ENCODE measurements at places on chromosomes 6 and 20.

GRCh38 chr6:119183457-119183856 lies 105.0 kb upstream of the FAM184A start:
- DNase-seq: no peak

DNA sequence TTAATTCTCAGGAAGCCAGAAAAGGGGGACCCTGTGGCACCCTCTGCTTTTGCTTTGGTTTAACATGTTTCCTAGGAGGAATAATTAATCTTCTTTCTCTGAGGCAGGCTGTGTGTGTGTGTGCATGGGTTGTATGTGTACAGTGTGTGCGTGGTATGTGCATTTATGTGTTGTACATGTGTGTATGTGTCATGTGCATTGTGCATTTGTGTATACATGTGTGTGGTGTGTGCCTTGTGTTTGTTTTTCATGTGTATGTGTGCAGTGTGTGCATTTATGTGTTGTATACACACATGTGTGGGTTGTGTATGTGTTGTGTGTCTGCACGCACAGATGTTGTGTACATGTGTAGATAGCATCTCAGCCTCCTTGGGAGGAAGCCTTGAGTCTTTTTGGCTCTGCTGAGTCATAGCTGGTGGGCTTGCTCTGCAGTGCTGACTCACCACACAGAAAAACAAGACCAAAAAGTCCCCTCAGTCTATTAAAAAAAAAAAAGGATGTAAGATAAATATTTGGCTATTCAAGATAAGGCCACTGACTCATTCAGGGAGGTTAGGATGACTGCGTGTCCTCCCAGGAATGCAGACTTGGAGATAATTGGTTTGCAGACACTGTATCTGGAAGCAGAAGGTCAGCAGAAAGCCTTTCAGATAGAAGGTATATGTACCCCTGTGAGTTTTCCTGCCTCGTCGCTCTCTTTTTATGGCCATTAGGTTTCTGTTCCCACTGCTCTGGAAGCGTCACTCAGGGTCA lies 58.6 kb downstream of the SYNJ2 start:
- no peak for DNase-seq

DNA sequence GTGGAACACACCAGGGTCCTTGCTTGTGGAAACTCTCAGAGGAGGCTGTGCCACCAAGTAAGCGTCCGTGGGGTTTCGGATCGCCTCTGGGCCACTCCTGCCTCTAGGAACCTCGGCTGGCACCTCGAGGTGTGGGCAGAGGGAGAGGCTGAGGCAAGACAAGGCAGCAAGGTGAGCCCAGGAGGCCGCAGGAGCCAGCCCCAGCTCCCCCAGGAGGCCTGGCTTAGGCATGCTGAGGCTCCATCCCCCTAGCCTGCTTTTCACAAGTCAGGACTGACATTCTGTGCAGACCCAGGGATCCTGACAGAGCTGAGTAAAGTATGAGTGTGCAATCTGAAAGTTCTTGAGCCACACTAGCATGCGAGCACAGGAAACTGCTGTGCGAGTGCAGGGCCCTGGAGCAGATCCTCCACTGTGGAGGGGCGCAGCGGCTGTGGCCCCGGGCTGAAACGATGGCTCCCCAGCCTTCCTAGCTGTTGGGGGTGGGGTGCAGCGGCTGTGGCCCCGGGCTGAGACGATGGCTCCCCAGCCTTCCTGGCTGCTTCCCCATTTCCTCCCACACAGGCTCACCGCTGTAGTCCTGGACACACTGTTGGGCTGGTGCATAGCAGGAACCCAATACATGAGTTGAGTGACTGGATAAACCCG lies 75.2 kb upstream of the CD93 start:
- no peak for DNase-seq

- DNase-seq: no peak
Observed at GRCh38 chr6:136979206-136979605, 57.1 kb downstream of the SLC35D3 start.

DNA sequence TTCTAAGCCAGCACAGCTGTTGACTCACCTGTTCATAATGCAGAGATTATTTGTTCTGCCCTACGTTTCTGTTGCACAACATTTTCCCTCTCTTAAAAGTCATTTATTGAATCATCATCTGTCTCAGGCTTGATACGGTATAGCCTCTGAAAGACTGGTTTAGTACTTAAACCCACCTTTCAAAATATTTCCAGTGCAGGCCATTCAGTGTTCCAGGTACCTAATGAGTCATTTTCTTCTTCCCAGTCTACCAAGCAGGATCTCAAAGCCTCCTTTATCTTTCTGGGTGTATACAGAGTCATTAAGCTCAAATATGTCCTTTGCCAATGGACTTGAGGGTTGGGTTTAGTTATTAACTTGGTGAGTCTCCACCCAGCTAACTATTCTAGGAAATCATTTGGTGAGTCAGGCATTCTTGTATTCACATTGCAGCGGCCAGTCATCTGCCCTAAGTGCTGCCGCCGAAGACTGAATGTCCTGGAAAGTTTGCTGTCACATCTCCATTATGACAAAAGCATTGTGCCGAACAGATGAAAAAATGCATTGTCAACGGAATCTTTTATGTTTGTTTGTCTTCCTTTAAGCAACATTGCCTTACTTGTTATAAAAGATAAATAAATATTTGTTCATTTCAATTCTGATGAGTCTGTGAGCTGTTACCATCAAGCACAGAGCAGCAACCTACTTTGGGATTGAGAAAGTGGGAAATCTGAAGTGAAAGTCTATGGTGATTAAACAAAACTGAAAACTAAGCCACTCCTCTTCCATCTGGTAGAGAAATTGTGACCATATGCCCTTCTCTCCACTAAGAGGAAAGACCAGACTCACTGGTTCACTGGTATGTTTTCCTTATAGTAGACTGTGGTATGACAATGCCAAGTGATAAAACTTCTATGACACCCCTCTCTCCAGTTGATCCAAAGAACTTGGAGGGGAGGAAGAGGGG lies 14.3 kb upstream of the FAM135A start:
- no peak for DNase-seq

- DNase-seq: no peak
Observed at GRCh38 chr6:64221776-64222175, 586.2 kb downstream of the PHF3 start.

- no peak for DNase-seq
Observed at GRCh38 chr6:146795479-146796133, 196.8 kb downstream of the ADGB start.

DNA sequence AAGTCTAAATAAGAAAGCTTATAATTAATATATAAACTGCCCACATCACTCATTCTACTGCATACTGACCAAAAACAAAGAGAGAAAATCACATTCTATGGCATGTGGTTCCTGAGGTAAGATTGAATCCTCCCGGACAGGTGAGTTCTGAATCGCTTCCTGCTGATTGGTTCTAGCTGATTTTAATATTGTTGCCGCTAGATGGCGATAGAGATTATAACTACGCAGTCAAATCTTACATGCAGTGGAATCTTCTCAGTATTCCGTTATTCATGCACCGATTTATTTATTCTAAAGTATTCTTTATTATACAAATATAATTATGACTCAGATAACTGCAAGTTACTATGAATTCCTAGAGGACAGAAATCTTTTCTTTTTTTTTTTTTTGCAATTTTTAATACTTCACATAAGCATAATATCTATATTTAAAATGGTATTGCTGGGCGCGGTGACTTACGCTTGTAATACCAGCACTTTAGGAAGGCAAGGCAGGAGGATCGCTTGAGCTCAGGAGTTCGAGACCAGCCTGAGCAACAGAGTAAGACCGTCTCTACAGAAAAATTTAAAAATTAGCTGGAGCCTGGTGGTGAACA lies 24.2 kb upstream of the TMX4 start:
- DNase-seq: peak; percentile 75

GRCh38 chr6:89433252-89434149 lies 549 bp downstream of the ANKRD6 start:
- DNase-seq: peak; percentile 63

DNA sequence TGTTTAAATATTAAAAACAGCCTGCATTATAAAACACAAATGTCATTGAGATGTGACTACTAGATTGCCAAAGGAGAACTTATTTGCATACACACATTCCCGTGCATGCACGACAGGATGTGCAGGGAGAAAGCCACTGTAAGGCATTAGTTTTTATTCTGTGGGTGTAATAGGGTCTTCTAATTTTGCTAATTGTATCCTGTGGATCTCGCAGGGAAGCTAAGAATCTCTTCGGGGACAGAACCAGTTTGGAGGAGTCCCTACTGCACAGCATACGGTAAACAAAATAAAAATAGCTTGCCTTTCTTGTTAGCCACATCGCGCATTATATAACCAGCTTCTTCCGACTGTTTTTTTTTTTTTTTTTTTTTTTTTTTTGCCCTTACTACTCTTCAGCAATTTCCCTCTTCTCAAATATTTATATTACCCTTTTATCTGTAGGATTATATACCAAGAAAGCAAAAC lies 2.0 kb downstream of the ATXN1 start:
- peak; percentile 43 for DNase-seq

DNA sequence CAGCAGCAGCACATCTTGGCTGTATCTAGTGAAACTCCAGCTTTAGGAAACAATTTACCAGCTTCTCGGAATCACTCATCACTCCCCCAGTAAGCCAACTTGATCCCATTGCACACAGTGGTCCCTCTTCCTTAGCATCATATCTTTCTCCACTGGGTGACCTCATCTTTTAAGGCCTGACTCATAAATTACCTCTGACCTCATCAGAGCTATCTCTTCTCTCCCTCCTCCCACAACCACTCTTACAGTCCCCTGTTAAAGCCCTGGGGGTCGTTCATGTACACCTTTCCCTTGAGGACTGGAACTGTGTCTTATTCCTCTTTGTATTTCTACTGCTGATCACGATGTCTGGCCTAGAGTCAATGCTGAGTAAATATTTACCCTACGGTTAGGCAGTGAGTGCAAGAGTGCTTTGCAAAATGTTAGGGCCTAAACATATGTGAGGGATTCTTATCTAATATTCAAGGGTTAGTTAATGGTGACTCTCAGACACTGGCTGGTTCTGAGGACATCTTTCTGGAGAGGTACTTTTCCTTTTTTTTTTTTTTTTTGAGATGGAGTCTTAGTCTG lies 187.2 kb downstream of the LRFN2 start:
- DNase-seq: no peak

- DNase-seq: no peak
Observed at GRCh38 chr6:145225500-145225899, 509.8 kb downstream of the EPM2A start.

GRCh38 chr6:107585815-107586435 lies 96.0 kb downstream of the SOBP start:
- no peak for DNase-seq

DNA sequence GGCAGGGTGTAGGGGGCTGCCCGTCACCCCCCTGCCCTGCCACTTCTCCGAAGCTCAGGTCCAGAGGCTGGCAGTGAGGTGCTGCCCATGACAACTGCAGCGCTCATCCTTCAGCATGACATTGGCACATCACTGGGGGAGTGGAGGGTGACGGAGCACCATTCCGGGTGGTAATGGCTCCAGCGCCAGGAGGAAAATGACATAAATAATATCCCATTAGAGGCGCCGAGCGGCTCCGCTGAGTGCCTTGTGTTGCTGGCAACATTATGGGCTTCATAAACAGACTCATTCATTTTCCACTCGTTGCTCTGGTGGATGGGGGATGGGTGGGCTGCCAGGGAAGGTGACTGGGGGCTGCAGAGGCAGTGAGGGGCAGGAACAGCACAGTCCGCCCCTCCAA lies 56.9 kb upstream of the CTNNBL1 start:
- DNase-seq: no peak

GRCh38 chr20:63189322-63189642 lies 26.6 kb downstream of the YTHDF1 start:
- no peak for DNase-seq

DNA sequence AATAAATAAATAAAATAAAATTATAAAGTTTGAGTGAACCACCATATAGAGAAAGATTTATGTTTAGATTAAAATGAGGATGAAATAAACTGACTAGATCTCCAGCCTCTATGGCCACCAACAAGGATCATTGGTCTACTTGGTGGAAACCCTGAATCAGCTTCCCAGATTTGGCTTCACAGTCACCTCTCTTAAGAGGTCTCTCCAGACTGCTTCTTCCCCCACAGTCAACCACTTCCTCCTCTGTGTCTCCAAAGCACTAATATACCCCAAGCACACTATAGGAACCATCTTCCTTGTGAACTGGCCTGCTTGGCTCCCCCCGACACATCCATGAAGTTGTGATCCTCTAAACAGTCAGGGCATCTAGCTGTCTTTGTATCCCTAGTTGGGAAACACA lies 529.6 kb upstream of the RNF217 start:
- DNase-seq: no peak

DNA sequence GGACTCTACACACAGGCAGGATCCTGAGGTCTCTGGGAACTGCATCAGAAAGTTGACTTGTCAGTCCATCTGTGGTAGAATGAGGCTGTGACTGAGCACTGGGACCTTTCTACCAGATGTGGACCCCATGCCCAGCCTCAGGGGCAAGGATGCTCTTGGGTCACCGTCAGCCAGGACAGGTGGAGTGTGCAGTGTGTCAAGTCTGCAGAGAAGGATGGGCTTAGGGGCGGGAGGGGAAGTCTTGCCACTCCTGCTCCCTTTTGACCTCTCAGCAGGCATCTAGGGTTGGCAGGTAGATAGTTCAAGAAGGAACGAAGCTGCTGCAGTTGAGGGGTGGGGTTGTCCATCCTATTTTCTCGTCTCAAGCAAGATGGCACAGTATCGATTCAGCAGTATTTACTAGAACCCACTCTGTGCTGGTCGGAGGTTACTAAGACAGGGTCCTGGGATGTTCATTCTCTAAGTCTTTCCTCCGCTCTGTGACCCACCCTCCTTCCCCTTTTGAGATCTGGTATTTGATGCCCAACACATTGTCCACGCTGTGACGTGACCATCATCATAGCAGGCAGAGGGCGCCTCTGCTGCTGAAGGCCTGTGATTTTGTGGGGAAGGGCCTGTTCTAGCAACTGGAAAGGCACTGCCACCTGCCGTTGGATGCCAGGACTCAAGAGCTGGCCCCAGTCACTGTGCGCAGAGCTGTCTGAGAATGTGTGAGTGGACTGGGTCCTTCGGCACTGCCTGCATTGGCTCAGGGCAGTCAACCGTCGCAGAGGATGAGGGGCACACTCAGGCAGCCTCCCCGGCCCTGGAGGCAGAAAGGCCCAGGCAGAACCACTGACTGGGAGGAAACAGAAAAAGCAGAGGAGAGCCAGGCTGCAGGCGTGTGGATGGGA lies 23.2 kb downstream of the RBCK1 start:
- peak; percentile 30 for DNase-seq

Measured in B cell (primary cell).